ENCODE measurements at places on chromosomes 5 and 9.

GRCh38 chr9:84667571-84668195 is 1.8 kb upstream of the NTRK2 start:
- no peak for DNase-seq

DNA sequence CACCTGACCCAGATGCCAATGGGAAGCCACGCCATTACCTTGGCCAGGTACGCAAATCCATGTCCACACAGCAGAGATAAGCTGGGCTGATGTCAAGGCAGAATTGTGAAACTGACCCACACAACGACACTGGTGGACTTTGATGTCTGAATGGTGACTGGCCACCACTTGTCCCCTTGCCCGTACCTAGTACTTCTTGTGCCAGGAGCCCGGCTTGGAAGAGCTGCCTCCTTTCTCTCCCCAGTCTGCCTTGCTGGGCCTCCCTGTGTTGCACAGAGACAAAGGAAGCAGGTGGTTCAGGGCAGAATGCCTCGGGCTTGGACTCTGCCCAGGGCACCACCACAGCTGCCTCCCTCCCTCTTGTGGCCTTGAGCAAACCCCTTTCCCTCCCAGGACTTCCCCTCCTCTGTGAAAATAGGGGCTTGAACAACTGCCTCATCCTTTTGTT is 23.3 kb downstream of the PTGES2 start:
- DNase-seq, result no peak

GRCh38 chr9:131995382-131995781 is 84.3 kb downstream of the MED27 start:
- DNase-seq, result no peak

DNA sequence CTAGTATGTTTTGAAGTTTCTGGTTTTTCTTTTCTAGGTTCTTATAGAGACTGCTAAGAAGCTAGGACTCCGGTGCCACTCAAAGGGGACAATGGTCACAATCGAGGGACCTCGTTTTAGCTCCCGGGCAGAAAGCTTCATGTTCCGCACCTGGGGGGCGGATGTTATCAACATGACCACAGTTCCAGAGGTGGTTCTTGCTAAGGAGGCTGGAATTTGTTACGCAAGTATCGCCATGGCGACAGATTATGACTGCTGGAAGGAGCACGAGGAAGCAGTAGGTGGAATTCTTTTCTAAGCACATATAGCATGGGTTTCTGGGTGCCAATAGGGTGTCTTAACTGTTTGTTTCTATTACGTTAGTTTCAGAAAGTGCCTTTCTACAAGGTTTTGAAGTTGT is 52.2 kb downstream of the MTAP start:
- no peak for DNase-seq

GRCh38 chr9:137281345-137282116 is 4.0 kb downstream of the TOR4A start:
- no peak for DNase-seq

DNA sequence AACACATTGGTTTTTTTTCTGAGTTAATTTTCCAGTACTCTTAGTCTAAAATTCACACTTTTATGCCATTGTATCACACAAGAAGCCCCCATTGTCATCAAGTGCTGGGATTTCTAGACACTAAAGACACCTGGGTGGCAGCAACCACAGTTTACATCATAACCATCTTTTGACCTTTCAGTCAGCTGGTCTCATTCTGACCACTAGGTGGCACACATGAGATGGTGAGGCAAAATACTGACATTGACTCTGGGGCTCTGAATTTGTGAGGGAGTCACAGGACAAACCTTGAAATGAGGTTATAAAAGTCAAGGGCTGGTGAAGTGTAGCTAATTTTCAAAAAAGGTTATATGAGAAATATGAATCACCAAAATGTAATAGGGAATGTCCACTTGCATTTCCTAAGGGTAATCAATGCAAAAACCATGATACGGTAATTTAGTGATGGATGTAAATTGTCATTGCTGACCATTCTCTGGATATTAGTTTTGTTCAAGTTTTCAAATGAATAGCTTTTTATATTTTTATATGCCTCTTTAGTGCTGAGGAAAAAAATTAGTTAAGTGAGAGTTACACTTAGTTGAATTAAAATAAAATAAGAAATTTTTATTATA is 229.4 kb downstream of the DMAC1 start:
- DNase-seq, result peak; percentile 24

GRCh38 chr5:16981700-16982099 is 45.6 kb upstream of the MYO10 start:
- no peak for DNase-seq

GRCh38 chr9:117535434-117535833 is 120.6 kb upstream of the ASTN2 start:
- DNase-seq, result no peak

DNA sequence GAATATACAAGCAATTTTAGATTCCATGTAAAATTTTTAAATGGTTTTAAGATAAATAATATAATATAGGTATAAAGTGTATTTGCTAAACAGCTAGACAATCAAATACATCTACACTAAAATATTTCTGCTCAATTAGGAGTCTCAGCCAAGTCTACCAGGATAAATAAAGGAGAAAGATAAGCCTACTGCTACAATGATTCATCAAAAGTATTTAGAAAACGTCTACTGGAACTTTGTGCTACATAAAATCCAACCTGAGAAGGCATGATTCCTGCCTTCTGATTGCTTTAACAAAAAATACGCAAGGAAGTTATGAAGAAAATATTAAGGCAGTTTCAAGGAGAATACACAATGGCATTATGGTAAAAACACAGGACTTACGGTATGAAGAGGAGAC is 570.6 kb downstream of the EFNA5 start:
- no peak for DNase-seq

- no peak for DNase-seq
These were observed 7.6 kb downstream of the BASP1 start for GRCh38 chr5:17224858-17225511.

DNA sequence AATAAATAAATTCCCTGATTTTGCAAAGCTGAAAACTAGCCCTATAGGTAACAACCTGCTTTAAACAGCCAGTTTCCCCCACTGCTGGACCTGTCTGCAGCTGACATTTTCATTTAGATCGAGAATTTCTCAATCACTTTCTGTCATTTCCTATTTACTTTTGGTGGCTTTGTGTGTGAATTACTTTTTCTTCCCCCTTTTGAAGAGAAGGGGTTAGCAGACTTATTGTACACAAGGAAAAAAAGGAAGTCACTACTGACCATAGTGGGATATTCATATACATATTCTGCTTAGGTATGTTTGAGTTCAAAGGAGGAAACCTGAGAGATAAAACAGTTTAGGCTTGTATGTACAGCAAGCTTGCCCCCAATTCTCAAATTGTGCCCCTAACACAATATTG is 27.0 kb upstream of the IFNB1 start:
- no peak for DNase-seq

DNA sequence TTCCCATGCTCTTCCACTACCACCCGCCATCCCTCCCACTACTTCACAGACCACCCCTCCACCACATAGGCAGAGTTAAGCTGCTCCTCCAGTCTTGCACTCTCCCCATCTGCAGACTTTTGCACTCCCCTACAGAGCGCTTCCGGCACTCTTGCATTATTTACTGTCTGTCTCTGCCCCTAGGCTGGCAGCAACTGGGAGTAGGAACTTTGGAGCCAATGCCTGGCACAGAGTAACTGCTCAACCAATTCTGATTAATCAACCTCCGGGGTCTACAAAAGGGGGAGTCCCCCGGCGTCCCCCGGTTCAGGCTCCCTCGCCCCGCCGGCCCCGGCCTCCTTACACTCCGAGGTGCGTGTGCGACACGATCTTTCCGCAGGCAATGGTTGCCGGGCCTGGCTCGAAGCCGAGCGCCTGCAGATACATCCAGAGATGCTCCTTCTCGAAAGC is 498 bp downstream of the HAUS6 start:
- DNase-seq, result no peak

DNA sequence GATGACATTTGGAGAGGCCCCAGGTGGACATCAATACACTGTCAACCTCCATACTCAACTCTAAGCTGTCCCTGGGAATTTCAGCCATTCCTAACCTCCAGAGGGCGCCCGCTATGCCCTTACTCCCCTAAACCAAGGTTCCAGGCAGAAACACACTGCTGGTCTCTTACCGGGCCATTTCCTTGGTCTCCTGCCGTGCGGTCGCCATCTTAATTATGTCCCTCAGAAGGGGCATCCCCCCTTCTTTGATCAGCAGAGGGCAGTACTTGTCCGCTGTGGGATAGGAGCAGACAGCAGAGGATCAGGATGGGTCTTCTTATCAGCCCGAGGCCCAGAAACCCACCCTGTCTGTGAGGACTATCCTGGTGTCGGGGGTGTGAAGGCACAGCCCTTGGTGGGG is 9.3 kb upstream of the ZDHHC12 start:
- no peak for DNase-seq

GRCh38 chr9:87517732-87518131 is 20.1 kb downstream of the DAPK1 start:
- no peak for DNase-seq

DNA sequence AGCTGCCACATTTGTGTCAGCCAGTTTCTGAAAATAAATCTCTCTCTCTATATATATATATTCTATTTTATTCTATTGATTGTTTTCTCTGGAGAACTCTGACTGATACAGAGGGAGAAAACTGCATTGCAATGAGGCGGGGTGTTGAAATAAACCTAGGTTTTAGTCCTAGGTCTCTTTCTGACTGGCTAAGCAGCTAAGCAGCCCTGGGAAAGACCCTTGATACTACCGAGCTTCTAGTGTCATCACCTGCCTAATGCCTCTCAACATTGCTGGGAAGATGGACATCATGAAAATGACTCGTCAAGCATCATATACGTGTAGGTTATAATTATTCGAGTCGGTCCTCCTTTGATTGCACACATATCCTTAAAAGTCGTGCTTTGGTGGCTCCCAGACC is 166.5 kb upstream of the IL12B start:
- DNase-seq, result no peak

DNA sequence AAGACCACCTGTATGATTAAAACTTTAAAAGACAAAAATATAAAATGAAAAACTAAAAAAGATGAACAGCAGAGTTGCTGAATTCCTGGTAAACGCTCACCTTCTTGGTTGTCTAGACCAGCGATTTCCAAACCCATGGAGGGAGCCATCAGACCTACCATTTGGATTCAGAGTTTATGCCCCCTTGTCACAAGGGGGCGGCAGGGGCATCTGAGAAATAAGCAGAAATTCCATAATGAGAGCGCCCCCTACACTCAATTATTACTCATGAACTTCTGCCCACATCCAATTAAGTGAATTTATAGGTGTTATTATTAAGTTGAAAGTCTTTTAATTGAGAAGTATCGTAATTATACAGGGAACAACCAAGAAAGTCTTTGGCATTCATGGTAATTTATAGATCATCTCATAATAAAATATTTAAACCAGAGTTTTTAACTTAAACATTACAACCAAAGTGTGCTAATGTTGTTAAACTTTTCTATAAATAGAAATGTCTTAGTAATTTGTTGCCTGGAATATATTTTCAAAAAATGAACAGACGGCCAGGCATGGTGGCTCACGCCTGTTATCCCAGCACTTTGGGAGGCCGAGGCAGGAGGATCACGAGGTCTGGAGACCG is 35.2 kb upstream of the SPATA31C2 start:
- peak; percentile 23 for DNase-seq

DNA sequence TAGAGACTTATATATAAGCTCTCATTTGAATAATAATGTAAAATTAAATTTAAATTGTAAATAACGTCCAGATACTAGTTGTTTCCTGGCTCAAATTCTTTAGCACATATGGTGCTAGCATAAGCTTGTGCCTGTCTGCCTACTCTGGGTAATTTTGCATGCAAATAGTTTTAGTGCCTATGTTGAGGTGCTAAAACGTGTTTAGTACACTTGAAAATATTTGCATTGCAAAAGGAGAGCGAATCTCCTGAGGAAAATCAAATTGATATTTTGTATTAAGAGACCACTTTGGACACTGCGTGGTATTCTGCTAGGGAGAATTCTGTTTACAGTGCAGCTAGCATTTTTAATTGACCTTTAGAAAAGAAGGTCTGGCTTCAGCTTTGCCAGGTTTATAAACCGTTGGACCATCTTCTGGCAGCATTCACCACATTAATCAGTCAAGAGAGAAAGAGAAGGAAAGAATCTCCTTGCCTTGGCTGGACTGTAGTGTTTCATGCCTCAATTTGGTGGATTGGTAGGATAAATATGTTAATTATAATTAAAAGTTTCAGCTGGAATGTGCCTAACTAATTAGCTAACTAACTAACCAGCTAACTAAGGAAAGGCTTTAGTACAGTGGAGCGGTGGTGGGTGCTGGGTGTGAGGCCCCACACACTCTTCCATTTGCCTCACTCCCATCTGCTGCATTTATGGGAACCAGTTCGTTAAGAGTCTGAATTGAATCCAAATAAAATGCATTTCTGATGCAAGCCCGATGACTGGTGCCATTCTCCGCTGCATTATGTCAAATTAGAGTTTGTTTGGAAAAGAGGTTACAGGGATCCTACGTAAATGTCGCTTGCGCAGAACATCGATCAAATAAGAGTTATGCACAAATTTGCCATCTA is 150.1 kb upstream of the MPDZ start:
- DNase-seq, result no peak

GRCh38 chr5:9395706-9396105 is 150.2 kb downstream of the SEMA5A start:
- no peak for DNase-seq

GRCh38 chr9:130845901-130846481 is 10.9 kb downstream of the ABL1 start:
- DNase-seq, result no peak

- DNase-seq, result no peak
These were observed 9.4 kb downstream of the BBLN start for GRCh38 chr9:128169492-128169891.

All from T-helper 1 cell (primary cell).